ENCODE measurements at places on chromosomes 12 and 14.

DNA sequence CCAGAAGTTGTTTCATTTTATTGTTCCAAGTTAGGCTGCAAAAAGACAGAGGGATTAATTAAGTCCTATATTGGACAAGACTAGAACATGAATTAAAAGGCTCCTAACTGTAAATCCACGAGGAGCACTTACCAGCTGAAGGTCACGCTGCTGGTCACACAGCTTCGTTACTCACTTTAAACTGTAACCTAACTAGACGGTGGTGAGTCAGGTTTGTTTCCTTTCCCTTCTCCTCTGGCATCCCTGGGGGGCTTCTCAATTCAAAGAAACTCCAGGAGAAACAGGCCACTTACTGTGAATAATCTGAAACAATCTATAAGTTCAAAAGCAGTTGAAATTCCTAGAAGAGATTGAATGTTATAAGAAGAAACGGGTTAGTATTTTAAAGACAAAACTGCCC is 331.4 kb downstream of the BCAT1 start:
- DNase-seq, result no peak

DNA sequence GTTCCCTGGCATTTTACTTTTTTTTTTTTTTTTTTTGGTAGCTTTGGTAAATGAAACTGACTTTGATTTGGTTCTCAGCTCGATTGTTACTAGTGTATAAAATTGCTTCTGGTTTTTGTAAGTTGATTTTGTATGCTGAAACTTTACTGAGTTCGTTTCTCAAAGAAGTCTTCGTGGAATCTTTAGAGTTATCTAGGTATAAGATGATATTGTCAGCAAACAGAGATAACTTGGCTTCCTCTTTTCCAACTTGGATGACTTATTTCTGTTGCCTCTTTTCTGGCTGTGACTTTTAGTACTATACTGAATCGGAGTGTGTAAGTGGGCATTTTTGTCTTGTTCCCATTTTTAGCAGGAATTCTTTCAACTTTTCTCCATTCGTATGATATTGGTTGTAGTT is 28.1 kb downstream of the USP15 start:
- no peak for DNase-seq

DNA sequence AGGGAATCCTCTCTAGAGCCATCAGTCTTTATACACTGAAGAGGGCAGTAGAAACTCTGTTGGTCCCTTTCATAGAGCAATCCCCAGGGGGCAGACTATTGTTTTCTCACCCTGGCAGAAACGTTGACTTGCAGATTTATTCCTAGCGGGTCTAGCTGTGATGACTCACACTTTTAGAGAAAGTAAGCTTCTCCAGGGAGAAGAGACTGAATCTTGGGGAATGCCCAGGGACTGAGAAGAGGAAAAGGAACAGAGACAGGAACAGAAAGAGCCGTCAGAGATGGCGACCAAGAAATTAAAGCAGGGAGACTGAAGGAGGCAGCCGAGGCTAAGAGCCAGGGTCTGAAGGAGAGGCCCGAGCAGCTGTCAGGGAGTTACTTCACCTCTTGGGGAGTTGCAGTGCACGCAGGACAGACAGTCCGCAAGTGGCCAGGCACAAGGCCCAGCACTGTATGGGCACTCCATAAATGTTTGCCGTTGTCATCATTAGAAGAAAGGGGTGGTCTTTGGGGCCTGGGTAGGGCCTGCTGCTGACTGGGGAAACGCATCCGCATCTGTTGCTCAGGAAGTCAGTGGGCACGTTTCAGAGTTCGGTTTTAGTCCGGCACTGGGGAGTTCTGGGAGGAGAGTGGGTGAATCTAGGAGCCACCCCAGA is 13.0 kb downstream of the PLEKHG6 start:
- DNase-seq, result peak; percentile 91

DNA sequence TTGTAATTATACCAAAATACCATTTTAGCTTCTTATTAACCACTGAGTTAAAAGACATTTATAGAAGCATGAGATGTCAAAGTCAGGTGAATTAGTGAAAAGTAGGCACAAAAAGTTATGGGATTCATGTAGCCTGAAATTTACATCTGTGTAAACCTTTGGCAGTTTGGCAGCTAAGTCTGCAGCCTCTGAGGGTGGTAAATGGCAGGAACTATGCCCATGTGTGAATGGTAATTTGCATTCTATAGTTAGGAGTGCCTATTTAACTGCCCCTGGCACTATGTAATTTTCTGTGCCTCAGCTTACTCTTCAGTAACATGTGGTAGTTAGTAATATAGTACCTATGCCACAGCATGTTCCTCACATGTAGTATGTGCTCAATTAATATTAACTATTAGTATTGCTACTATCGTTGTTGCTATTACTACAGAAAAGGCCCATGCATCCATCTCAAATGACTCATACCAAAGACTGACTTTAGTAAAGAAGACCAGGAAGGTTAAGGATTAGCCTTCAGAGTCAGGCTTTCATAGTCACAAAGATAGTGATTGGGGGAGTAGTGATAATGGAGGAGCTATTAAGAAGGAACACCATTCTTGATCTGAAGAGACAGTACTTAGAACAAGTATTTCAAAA is 258.7 kb upstream of the BTG1 start:
- no peak for DNase-seq

DNA sequence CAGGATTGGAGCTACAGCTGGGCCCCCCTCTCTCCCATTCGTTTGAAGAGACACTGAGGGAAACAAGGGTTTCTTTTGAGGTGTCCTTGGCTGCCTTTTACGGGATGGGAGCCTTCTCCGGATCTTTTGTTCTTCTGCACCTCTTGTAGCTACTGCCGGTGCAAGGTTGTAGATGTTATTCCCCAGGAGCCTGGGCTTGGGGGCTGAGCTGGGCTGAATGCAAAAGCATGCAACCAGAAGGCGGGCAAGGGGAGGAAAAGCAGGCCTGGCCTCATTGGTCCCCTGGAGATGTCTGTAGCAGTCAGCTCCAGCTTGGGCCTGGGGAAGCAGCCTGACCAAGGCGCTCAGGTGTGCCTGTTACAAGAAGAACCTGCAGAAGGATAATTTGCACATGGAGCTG is 110.3 kb downstream of the GCH1 start:
- DNase-seq, result no peak

- DNase-seq, result no peak
Measured at GRCh38 chr12:88544991-88545980, 35.0 kb downstream of the KITLG start.

- no peak for DNase-seq
Measured at GRCh38 chr12:112087055-112087850, 21.3 kb downstream of the NAA25 start.

DNA sequence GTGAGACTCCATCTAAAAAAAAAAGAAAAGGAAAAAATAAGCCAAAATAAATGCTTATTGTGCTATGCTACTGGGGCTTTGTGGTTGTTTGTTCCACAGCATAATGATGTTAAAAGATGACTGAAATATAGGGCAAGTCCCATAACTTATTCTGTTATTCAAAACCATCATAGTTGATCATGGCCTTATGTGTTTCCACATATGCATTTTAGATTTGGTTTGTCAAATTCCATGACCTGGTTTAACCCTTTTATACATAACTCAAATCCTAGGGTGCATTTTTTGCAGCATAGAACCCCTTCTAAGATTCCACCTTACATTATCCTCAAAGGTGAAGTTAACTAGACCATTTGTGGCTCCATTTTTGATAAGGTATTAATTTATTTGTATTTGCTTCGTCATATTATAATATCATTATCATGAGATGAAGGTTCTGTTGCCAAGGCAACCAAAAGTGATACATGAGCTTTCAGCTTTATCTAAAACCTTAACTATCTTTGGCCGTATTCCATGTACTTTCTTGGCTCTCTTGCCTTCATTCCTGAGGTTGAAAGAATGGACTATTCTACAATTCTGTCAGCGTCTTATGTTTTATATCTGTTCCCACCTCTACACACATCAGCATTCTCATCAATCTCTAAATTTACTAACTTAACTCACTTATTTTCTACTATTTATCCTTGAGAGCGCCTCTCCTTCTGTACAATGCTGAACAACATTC is 138.7 kb upstream of the DYRK2 start:
- DNase-seq, result no peak

DNA sequence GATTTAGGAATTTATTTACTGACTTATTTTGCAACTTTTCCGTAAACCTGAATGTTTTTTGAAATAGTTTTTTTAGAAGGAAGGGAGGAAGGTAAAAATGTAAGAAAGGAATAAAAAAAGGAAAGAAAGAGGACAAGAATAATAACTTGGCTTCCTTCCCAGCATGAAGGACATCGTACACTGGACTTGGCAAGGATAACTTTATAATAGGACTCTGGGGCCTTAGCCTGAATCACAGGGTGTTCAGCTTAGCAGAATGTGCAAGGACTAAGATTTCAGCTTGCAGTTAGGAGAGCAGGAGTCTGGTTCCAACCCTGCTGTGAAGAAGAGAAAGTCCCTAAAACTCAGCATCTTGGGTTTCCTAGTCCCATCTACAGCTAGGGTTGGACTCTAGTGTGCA is 1053.3 kb downstream of the VRK1 start:
- DNase-seq, result no peak

GRCh38 chr12:124321040-124321481 is 26.2 kb downstream of the RFLNA start:
- peak; percentile 22 for DNase-seq

DNA sequence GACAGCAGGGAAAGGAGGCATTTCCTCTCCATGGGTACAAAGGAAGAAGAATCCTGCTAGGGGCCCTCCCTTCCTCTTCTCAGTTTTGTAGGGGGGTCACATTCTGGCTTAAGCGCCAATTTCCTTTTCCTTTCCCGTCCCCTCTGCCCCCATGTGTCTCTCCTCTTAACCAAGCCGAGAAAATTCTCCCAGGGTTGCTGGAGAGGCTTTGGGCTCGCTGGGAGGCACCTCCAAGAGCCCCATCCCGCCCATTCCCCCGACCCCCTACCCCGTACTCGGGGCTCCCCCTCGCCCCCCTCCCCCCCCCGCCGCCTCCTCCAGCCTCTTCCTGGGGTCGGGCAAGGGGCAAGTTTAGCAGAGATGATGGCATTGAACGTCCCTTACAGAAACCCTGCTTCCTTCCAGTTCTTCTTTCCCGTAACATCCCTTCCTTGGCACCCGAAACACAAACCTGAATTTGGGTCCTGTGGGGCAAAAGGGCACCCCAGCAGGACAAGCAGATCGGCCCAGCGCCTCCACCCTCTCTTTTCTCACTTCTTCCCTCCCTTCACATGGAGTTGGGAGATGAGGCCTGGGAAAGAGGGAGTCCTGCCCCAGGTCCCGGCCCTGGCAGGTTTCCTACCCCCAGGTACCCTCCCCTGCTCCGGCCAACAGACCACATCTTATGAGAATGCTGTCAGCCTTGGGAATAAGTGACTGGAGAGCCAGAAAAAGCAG is 13.7 kb downstream of the PLEKHG6 start:
- DNase-seq, result no peak

DNA sequence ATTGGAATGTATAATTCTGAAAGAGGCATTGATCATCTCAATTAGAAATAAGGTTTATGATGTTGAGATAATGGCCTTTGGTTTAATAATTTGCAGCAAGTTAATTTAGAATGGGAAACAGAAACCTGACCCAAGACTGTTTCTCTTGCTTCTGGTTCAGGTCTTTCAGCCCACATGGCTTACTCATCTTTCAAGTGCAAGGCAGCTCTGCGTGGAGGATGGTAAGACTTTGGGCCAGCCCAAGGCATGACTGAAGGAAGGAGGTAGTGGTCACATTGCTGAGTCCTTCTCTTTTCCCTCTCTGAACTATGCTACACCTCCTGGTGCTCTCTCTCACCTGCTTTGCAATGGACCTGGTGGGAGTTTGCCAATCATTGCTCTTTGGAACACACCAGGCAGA is 98.7 kb downstream of the CAND1 start:
- no peak for DNase-seq

DNA sequence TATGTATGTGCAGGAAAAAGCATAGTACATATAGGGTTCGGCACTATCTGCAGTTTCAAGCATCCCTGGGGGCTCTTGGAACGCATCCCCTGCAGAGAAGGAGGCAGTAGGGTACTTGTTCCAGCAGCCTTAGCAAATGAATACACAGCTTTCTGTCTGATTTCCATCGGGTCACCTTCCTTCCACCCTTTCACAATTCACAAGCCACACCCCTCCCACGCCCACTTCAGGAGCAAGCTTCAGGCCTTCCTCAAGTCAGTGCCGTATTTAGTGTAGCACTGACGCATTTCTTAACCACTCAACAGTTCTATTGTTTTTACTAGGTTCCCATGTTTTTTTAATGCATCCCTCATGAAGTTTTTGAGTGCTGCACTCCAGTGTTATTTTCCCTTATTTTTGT is 64.2 kb downstream of the CLMN start:
- DNase-seq, result no peak

DNA sequence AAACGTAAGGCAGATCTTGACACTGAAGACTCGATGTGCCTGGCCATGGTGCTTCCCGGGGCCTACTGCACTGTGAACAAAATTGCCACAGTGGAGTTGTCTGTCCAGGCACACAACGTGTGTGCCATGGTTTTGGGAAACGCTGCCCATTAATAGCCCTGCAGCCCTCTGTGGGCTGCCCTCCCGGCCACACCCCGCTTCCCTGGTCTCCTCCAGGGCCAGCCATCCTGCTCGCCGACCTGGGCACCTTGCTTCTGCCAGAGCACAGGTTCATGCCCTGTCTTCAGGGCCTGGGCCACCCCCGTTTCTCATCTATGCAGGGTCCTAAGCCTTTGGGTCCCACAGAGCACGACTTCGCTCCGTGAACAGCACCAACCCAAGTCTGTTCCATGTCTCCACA is 18.9 kb downstream of the MEG3 start:
- no peak for DNase-seq

DNA sequence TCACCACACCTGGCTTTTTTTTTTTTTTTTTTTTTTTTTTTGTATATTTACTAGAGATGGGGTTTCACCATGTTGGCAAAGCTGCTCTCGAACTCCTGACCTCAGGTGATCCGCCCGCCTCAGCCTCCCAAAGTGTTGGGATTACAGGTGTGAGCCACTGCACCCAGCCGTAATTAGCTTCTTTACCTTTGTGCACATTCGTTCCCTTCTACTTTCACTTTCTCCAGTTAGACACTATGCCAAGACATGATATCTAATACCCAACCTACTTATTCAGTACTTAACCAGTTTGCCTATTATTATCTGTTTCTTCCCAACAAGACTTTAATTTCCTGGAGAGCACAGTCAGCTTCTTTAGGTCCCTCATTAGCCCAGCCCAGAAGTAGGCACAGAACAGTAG is 5.3 kb downstream of the STYK1 start:
- no peak for DNase-seq

DNA sequence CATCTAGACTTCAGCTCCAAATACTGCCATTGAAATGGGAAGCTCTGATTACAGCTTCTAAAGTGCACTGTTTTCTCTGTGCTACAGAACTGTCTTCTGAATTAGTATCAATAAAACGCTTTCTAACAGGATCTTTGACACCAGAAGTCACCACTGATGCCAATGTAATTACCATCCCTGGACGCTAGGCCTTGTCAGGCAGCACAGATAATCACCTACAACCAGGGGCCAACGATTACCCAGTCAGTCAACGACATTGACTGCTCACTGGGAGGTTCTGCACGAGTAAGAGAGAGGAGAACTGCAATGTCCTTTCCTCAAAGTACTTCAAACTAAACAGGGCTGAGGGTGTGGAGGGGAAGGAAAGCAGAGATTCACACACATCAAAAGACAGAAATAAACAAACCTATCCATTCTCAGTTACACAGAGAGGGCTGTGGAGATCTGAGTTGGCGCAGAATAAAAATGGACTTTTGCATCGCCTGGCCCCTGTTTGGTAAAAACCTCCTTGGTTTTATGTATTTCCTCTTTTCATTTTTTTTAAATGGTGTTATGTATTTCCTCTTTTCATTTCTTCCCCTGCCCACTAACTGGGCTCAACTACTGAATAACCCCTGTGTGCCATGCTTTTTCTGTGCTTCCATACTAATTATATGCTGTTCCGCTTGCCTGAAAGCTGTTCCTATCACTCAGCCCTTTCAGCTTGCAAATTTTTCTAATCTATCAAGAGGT is 492.2 kb downstream of the APAF1 start:
- no peak for DNase-seq

GRCh38 chr14:33570694-33571310 is 380.1 kb downstream of the EGLN3 start:
- no peak for DNase-seq

All from stromal cell of bone marrow (primary cell).